ENCODE measurements at places on chromosomes 5 and 9.

DNA sequence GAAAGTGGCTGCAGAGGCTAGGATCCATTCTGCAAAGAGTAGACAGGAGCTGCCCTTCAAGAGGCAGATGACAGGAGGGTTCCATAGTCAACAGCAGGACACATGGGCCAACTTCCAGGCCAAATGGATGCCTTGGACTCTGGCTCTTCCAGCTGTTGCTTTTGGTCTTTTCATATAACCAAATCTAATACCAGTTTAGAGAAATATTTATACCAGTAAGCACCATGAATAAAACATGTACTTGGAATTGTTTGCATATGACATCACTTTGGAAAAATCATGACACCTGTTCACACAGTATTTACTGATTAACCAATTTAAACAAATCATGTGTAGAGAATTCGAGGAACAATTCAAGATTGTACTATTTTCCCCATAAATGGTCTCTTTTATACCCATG, 481.3 kb downstream of the DMRT2 start:
- DNase-seq: no peak

GRCh38 chr5:53678981-53679660, 118.7 kb downstream of the NDUFS4 start:
- no peak for DNase-seq

GRCh38 chr5:135602882-135603721, 24.3 kb upstream of the CXCL14 start:
- DNase-seq: no peak

- DNase-seq: no peak
These were observed 23.6 kb upstream of the CCDC112 start for GRCh38 chr5:115320006-115320405.

DNA sequence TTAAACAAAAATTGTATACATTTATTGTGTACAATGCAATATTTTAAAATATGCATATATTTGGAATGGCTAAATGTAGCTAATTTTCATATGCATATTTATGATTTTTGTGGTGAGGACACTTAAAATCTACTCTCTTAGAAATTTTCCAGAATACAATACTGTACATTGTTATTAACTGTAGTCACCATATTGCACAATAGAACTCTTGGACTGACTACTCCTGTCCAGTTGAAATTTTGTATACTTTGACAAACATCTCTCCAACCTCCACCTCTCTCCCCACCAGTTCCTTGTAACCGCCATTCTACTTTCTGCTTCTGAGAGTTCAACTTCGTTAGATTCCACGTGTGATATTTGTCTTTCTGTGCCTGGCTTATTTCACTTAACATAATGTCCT, 49.2 kb upstream of the TAF11L2 start:
- no peak for DNase-seq

DNA sequence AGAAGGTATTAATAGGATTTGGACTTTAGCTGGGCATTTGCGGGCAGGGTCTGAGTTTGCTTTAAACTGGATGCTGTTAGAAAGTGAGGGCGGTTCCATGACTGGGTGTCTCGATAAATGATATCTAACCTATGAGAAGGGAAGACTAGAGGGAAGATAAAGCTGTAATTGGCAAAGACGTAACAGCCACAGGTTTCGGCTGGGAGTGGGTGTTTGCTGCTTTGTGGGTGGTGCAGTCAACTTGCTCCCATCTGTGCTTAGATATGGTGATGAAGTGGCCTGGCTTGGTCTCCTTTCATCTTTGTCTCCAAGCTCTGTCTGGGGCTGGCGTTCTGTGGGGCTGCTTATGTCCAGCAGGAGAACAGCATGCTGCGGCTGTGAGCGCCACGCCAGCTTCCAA, 23.3 kb downstream of the OR2V1 start:
- no peak for DNase-seq

- DNase-seq: no peak
These were observed 54.9 kb downstream of the GABRA6 start for GRCh38 chr5:161740433-161740832.
